ENCODE measurements at places on chromosomes 4 and X. TPM values are rescaled to one million over a fixed set of nuclear protein-coding genes. Genes with fewer than 3 reads are reported as not detected.

Gene NCAPG
- total RNA-seq, result 0.33 TPM

Gene NDP
- total RNA-seq, result not detected

Gene PDCL2
- not detected for total RNA-seq

Gene ART3
- total RNA-seq, result 6.5 TPM

Gene TET2
- 11.2 TPM for total RNA-seq

Gene NDNF
- 0.66 TPM for total RNA-seq

Gene FGFBP2
- total RNA-seq, result not detected

- no peaks in the 10 kb centered on the region for H3K36me3 ChIP-seq
- no peaks in the 10 kb centered on the region for H3K4me1 ChIP-seq
- H3K27ac ChIP-seq, result no peak overlapping the region
- no peaks in the 10 kb centered on the region for H3K27me3 ChIP-seq
- DNase-seq, result no peak
These were observed 923.3 kb downstream of the FAT4 start for GRCh38 chr4:126238013-126238412.

DNA sequence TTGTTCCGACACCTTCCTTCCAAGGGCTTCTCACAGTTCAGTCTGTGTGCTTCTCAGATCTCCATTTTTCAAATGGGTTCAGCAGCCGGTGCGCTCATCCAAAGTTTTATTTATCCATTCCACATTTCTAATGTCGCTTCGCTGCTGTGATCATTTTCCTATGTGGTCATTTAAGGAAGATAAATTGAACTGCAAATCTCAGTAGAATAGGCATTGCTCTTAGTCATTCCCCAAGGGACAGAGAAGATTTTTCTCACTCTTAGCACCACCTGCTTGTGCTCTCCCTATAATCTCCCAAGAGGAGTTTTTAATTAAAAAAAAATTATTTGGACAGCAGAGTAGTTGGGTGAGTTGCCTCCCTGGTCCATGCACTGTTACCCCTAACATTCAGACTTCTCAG lies 278.9 kb upstream of the GATB start:
- no peak overlapping the region for H3K27ac ChIP-seq
- no peak for DNase-seq
- no peaks in the 10 kb centered on the region for H3K36me3 ChIP-seq
- no peak overlapping the region for H3K4me3 ChIP-seq
- H3K27me3 ChIP-seq, result no peaks in the 10 kb centered on the region

DNA sequence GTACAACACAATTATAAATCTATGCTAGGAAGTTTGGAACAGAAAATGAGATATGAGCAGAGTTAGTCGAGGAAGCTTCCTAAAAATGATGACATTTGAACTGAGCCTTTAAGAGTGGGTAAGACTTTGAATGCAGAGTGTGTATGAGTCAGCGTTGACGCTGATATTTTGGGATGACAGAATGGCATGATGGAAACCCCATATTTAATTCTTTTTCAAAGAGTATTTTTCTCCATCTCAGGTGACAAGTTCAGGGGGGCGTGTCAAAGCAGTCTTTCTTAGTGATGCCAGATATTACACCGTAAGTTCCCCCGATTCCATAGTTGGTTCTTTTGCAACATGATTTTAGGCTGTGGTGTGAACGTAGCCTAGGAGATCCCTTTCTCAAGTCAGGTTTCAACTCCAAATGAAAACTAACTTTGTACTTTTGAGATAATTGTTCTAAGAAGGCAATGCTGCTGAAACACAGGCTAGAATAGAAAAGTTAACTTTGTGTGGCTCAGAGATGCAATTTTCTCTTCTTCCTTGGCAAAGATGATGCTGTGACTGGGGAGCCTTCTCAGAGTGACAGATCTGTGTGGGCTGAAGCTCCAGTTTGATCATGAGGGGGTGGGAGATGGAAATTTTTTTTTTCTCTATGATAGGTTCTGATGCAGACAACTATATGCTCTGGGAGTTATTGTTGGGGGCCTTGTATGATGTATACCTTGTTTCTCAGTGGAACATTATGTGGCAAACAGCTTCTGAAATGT lies 59.2 kb downstream of the GLUD2 start:
- H3K27me3 ChIP-seq, result no peaks in the 10 kb centered on the region
- no peaks in the 10 kb centered on the region for H3K4me1 ChIP-seq
- H3K27ac ChIP-seq, result no peak overlapping the region
- no peak overlapping the region for H3K4me3 ChIP-seq

DNA sequence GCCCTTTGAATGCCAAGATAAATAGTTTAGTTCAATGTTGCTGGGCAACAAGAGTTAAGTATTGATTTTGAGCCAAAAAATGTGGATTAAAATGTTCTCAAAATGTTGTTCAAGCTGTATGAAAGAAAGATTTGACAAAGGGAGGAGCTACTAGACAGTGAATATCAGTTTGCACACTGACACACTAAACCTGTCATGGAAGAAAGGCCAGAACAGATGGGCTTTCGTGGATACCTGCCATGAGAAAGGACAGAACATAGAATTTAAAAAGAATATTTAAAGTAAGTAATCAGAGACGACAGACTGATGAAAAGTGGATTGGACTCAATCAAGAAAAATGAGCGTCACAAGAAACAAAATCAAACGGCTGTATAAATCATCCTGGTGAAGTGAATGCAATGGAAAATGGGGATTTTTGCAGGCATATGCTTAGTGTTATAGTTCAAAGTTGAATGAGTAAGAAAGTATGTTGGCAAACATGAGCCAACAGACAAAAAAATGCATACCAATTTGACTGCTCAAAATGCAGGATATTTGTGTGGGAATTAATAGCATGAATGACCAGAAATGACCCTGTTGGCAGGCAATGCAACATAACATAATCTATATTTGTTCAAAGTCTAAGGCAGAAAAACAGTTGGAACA lies 7.4 kb downstream of the PCDH18 start:
- no peaks in the 10 kb centered on the region for H3K27me3 ChIP-seq
- H3K4me1 ChIP-seq, result no peaks in the 10 kb centered on the region
- DNase-seq, result no peak

- H3K4me3 ChIP-seq, result no peak overlapping the region
- no peaks in the 10 kb centered on the region for H3K4me1 ChIP-seq
- no peak overlapping the region for H3K27ac ChIP-seq
- no peak for DNase-seq
These were observed 62.3 kb upstream of the PAGE3 start for GRCh38 chrX:55326985-55327384.

DNA sequence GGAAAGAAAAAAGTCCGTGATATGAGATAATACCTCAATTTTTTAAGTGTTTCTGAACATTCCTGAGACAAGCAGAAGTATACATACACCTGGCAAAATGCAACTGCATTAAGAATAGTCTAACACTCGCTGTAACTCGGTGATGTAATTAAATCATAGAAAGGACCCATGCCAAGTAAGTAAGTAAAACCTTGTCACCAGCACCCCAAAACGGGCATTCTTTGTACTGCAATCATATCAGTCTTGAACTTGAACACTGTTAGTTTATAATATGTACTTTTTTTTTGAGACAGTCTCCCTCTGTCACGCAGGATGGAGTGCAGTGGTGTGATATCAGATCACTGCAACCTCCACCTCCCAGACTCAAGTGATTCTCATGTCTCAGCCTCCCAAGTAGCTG lies 47.4 kb downstream of the SMIM14 start:
- peaks cover 4% of the 10 kb centered on the region for H3K4me1 ChIP-seq
- H3K27ac ChIP-seq, result peak overlapping the region; percentile 44
- DNase-seq, result peak; percentile 66
- H3K27me3 ChIP-seq, result no peaks in the 10 kb centered on the region

- H3K27ac ChIP-seq, result no peak overlapping the region
- H3K27me3 ChIP-seq, result no peaks in the 10 kb centered on the region
- no peak for DNase-seq
- H3K36me3 ChIP-seq, result no peaks in the 10 kb centered on the region
These were observed 6.3 kb downstream of the EXOC1 start for GRCh38 chr4:55859711-55860110.

- H3K27me3 ChIP-seq, result no peaks in the 10 kb centered on the region
- H3K4me3 ChIP-seq, result no peak overlapping the region
- H3K27ac ChIP-seq, result no peak overlapping the region
- no peaks in the 10 kb centered on the region for H3K36me3 ChIP-seq
These were observed 95.6 kb downstream of the AFAP1 start for GRCh38 chr4:7843831-7844593.

DNA sequence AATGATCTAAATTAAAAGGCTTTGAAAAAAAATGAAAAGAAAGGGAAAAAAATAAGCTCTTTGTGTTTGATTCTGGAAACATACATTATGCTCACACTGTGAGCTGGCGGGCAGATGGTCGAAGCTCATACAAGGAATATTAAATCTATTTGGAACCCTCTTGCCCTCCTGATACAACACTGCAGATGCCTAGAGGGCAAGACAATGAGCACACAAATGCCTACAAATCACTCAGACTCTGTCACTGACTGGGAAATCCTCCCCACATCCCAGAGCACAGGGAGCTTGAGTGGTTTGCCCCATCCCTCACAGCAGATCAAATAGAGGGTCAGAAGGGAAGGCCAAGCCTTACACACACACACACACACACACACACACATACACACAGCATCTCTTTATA lies 320.4 kb downstream of the HNRNPD start:
- H3K4me1 ChIP-seq, result no peaks in the 10 kb centered on the region
- no peak overlapping the region for H3K4me3 ChIP-seq
- no peaks in the 10 kb centered on the region for H3K36me3 ChIP-seq
- H3K27ac ChIP-seq, result no peak overlapping the region

- DNase-seq, result no peak
- no peaks in the 10 kb centered on the region for H3K27me3 ChIP-seq
- no peak overlapping the region for H3K27ac ChIP-seq
These were observed 145.6 kb upstream of the SCML1 start for GRCh38 chrX:17591741-17592110.

- no peaks in the 10 kb centered on the region for H3K27me3 ChIP-seq
- DNase-seq, result no peak
- H3K4me3 ChIP-seq, result no peak overlapping the region
- no peaks in the 10 kb centered on the region for H3K36me3 ChIP-seq
These were observed 91.7 kb upstream of the HPF1 start for GRCh38 chr4:169849456-169849855.

DNA sequence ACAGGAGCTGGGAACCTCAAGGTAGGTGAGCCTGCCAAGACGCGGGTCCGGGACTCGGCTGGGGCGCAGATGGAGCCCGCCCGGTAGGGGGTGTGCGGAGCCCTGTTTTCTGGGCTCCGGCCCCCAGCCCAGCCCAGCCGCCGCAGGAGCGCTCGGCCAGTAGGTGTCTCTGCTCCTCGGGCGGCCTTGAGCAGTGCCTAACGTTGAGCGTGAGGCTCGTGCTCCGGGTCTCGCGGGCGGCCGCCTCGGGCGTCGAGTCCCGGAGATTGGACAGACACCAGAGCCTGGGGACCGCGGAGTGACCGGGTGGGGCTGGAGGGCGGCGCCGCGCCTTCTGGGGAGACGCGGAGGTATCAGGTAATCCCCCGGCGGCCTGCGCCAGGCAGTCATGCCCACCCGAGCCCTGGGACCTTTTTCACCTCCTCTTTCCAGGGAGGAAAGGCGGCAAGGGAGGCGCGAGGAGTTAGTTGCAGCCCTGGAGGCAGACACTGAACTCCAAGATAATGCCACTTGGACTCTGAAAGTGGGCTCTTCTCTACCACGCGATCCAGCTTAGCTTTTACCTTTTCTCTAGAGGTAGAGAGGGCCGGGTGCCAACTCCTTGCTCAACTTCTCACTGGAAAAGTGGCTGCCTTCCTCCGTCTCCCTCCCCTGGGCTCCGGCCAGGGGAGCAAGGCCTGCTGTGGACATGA lies 14.5 kb upstream of the FGG start:
- H3K36me3 ChIP-seq, result no peaks in the 10 kb centered on the region
- H3K4me1 ChIP-seq, result peaks cover 11% of the 10 kb centered on the region
- peak; percentile 64 for DNase-seq
- no peak overlapping the region for H3K27ac ChIP-seq

- no peak overlapping the region for H3K4me3 ChIP-seq
- no peaks in the 10 kb centered on the region for H3K36me3 ChIP-seq
- H3K27ac ChIP-seq, result no peak overlapping the region
These were observed 148.6 kb downstream of the PARM1 start for GRCh38 chr4:75081561-75081960.

DNA sequence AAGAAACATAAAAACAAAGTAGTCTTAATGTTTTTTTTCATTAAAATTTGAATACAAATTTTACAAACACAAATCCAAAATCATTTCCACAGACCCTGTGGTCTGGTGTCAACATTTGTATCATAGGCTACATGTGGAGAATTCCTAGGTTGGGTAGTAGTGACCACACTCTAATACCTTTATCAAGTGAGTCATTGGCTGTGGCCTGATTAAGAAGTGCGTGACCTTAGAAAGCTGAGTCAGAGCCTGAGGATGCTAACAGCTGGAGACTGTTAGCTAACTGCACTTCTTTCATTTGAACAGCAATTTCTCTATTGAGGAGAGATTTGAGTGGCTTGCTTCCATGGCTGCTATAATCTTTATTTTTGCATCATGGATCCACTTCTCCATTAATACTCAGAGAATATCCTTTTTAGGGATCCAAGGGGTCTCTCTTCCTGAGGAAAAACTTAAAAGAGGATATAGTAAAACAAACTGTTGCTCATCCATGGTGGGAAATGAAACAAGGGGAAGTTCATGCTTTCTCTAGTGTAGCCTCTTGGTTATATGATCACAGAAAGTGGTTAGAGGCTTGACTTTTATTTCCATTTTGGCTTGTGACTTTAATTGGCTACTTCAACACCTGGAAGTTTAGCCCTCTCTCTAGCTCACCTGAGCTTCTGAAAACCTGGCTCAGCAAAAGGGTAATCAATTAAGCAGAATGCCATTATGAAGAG lies 335.8 kb downstream of the PABPC4L start:
- no peaks in the 10 kb centered on the region for H3K4me1 ChIP-seq
- no peak for DNase-seq
- H3K36me3 ChIP-seq, result no peaks in the 10 kb centered on the region
- no peaks in the 10 kb centered on the region for H3K27me3 ChIP-seq
- no peak overlapping the region for H3K4me3 ChIP-seq
- H3K27ac ChIP-seq, result no peak overlapping the region

- no peak for DNase-seq
- H3K36me3 ChIP-seq, result no peaks in the 10 kb centered on the region
- H3K4me1 ChIP-seq, result peaks cover 16% of the 10 kb centered on the region
These were observed 1.2 kb downstream of the SPOCK3 start for GRCh38 chr4:167232805-167233684.

DNA sequence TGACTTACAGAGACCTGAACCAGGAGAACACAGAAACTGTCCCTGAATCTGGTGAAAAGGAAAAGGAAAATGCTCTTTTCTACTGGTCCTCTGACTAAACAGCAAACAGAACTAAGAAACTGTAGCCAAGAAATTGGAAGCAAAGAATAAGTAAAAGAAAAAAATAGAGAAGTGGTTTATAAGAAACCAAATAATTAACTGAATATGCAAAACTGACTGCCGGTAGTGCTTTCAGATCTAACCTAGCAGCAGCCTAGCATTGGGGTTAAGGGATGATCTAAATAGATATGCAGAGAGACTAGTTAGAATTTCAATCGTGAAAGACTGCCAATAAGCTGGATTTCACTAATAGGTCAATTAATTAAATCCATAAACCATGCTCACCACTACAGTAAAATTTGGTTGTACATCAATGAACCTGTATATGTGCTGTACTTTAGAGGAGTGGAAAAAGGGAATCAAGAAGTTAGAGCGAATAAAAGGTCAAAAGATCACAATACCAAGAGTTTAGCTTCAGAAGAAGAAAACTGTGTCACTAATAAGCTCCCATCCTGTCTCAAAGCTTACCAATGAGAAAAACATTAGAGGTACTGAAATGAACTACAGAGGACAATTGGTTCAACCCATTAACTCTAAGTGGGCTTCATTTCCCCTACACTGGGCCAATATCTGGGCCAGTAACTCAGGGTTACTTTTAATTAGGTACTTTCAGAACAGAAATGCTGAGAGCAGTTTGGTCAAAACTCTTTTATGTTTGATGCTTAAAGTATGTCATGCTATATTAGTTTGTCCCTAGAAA lies 53.6 kb downstream of the KLHL13 start:
- no peak overlapping the region for H3K4me3 ChIP-seq
- no peaks in the 10 kb centered on the region for H3K27me3 ChIP-seq
- no peaks in the 10 kb centered on the region for H3K4me1 ChIP-seq
- no peak overlapping the region for H3K27ac ChIP-seq
- no peaks in the 10 kb centered on the region for H3K36me3 ChIP-seq

Data from body of pancreas (tissue), 4 donors.